ENCODE measurements at places on chromosomes 16 and 17.

DNA sequence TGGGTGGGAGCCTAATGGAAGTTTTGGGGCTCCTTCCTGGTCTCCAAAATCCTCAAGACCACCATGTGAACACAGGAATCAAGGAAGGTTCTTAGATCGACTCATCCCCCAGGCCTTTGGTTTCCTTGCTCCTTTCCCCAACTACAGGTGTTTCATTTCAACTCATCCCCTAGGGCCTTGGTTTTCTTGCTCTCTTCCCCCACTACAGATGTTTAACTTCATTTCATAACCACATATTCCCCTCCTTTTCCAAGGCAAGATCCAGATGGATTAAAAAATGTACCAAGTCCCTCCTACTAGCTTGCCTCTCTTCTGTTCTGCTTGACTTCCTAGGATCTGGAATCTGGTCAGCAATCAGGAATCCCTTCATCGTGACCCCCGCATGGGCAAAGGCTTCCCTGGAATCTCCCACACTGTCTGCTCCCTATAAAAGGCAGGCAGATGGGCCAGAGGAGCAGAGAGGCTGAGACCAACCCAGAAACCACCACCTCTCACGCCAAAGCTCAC, at the start of gene CCL11:
Gene CCL11, plus strand, starts transcription at position 457 of the 507 bp plus-strand sequence. CDS start 67 bp downstream, outside the sequence.
- DNase-seq, result no peak

DNA sequence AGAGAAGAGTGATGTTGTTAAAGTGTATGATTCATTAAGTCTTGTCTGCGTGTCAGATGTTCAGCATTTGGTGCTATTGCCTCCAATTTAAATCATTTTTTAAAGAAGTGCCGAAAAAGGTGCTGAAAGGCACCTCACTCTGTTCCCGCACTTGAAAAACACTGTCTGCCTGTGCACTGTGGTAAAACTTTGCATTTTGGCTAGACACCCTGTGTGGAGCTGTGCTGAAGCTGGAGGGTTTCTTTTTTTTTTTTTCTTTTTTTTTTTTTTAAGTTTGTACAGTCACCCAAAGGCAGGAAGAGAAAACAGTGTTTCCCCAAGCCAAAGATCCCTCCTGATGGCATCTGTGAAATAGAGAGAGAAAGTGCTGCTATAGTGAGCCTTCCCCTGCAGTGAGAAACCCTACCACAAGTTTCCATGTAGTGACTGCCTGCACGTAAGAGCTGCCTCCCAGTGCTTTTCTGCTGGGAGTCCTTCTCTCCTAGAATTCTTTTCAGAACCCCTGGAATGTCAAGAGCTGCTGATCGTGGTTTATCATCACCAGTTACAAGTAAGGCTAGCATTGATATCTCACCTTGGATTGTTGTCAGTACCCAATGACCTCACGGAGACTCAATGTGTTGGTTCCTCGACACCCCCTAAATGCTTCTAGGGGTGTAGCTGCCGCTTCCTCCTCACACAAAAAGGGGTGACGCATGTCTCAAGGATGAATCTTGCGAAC, 116.0 kb upstream of the SOX9 start:
- peak; percentile 20 for DNase-seq

GRCh38 chr16:85500220-85500619, 112.9 kb upstream of the GSE1 start:
- no peak for DNase-seq

DNA sequence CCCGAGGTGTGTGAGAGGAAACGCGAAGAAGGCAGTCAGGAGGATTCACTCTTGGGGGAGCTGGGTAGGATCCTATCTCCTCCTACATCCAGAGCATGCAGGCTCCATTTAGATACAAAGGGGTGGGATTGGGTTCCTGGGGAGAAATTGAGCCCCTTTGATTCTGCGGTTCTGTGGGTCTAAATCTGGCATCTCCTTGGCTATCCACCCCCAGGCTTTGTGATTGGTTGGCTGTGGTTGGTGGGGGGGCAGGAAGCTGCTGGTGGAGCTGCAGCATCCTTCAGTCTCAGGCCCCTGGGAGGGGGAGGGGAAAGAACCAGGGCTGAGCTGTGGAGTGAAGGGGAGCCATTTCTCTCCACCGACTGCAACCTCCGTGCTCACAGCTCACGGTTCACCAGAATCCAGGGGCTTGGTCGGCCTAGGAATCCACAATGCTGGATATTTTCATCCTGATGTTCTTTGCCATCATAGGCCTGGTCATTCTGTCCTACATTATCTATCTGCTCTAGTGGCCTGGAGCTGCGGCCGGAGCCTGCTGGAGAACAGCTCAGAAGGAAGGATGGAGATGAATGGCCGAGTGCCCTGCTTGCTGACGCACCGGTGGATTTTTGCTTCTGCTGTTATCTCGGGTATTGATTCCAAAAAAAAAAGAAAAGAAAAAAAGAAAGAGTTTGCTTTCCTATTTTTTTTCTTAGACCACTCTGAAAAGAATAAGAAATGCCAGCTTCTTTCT, at the start of gene LASP1NB:
Gene LASP1NB, plus strand, starts transcription at position 352 of the 733 bp plus-strand sequence.
- no peak for DNase-seq

DNA sequence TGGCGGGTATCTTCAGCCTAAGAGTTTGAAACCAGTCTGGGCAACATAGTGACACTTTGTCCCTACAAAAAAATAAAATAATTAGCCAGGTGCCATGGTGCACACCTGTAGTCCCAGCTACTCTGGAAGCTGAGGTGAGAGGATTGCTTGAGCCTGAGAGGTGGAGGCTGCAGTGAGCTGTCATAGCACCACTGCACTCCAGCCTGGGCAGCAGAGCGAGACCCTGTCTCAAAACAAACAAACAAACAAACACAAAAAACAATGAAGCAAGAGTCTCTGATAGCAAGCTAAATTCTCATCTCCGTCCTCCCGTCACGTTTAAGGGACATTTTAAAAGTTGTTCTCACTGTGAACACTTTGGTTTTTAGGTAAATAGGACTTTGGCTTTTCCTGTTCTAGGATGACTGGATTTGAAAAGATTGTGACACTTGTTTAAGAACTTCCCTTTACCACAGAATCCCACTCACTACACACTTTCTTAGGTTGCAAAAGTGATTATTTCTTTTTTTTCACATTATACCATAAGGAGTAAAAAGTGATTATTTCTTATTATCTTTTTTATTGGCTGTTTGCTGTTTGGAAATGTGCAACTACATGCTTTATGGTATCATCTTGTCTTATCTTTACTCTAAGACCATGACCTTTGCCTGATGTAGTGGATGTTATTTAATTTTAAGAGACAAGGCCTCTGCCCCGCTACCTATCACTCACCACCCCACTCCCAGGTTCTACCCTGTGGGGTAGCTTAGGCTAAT, 4.4 kb upstream of the ERN1 start:
- no peak for DNase-seq

Data from GM13977 (cell line).